ENCODE measurements at places on chromosomes 5 and 9. TPM values are rescaled to one million over a fixed set of nuclear protein-coding genes. Genes with fewer than 3 reads are reported as not detected.

DNA sequence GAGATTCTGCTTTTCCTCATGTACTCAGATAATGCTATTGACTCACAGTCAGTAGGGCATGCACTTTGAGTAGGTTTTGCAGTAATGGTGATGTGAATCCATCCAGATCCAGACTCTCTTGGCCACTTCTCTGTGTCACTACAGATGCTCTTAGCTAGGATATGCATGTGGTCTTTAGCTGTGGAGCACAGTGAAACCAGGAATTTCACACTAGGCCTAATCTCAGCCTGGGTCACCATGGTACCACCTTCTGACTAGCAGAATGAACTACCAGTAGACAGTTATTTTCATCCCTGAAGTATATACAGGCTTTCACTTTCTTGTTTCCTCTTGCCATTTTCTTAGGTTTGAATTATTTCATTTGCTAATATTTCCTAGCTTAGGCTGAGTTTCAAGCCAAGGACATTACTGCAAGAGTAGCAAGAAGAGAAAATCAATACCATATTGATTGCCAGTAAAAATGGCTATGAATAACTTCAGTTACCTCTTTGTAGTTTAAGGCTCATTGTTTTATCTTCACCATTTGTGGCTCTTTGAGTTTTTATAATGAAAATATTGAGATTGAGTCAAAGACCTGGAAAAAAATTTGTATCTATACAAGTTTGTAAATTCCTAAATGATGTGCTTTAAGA, 28.4 kb upstream of the CSNK1G3 start:
- no peak for DNase-seq

OR1Q1 gene
- total RNA-seq, result not detected

DNA sequence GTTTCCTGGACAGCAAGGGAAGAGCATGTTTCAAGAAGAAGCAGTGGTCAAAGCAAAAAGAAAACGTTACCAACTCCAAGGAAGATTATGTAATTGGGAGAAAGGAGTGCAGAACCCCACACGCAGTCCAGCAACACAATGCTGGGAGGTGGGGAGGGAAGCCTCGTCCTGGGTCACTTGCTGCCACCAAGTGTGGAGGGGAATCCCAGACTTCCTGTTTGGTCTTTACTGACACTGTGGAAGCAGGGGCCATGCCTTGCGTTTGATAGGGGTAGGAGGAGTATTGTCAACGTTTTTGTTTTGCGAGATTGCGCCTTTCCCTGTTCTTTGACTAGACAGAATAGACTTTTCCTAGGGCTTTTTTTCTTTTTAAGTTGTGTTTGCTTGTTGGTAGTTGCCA, 421.0 kb downstream of the KDM4C start:
- no peak for DNase-seq

- DNase-seq, result no peak
Observed at GRCh38 chr5:84603568-84604185, 219.0 kb upstream of the EDIL3 start.

GRCh38 chr9:74122661-74123060, 374.5 kb upstream of the RORB start:
- DNase-seq, result no peak

DNA sequence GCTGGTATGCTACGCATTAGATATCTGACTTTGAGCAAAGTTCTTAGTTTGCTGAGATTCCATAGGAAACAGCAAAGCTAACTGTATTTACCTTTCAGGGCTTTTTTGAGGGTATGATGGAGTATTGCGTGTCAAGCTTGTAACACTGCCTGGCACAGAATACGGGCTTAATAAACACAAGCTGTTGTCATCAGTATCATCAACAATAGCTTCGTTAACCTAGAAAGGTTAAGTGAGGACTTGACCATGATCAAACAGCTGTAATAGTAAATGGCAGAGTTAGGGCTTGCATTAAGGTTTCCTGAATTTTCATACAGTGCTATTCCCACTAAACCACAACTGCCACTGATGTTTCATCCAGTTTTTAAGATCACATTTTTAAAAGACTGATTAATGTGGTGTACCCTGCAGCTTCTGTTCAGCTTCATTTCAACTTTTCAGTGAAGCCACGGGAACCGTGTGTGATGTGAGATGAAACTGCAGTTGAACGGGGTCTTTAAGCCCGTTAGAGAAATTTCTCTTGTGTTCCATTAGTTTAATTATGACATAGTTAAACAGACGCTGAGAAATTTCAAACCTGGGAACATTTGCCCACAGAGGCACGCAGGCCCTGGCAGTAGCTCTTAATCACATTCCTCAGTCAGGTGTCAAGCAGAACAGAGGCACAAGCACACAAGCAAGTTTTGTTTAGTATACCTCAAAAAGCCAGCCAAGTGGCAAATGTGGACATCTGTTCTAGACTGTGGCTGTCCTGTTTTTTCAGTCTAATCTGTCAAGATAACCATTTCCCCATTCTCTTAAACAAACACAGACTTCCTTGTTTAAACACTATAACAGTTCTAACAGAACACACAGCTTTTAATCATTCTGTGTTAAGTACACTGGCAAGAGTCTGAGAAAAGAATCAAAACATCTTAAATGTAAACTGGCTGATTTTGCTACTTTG, 147.1 kb downstream of the ZNF608 start:
- no peak for DNase-seq

Data from thymus (tissue), 14 donors.